CD8-positive, alpha-beta T cell (primary cell): ENCODE measurements at places on chromosomes 7 and 10.
A peak's percentile ranks its signal among the peaks of the same experiment; 100 is the strongest.

GRCh38 chr7:29588900-29589696 lies 25.5 kb downstream of the PRR15 start:
- DNase-seq: peak; percentile 44

DNA sequence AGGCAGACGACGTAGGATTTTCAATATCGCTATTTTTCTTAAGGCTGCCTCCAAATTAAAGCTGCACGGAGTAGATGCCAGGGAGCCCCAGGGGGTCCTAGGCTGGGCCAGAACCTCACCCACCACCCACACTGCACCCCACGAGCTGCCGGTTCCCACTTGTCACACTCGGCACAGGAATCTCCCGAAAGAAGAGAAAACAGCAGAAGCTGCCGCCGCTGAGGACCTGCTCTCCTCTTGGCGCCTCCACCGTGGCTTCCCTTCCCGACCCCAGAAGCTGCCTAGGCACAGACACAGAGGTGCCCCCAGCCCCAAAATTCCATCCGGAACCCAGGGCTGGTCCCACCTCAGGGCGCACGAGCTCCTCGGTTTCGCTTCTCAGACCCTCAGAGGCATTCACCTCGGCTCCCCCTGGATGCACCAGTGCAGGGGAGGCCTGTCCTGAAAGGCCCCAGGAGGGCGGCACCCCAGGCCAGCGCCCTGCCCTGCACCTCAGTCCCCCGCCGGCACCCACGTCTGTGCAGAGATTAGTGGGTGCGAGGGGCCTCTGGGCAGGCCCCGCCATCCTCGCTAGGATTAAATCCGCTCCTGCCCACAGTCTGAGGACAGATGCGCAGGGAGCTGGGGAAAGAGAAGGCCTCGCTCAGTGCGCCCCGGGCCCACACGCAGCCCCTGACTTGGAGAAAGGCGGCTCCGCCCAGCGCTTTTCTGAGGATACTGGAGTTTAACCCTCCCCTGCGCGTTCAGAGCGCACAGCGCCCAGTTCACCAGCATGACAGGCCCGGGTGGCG lies 99.2 kb downstream of the PTPRN2 start:
- DNase-seq: no peak

DNA sequence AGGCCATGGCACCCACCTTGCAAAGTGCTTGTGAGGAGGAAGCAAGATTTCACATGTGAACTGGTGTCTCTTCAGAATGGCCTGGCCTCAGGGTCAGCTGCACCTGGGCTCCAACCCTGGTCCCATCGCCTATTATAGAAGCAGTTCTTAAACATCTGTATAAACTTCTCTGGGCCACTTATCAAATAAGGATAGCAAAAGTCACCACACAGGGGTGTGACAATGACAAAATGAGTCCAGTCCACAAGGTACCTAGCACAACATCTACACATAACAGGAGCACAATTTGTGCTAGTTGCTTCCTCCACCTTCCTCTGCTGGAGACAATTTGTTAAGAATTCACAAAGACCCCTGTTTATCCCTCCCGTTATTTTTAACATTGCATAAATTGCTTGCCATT lies 340.6 kb upstream of the ZMIZ1 start:
- no peak for DNase-seq

GRCh38 chr10:123045961-123046731 lies 37.3 kb downstream of the ACADSB start:
- no peak for DNase-seq

DNA sequence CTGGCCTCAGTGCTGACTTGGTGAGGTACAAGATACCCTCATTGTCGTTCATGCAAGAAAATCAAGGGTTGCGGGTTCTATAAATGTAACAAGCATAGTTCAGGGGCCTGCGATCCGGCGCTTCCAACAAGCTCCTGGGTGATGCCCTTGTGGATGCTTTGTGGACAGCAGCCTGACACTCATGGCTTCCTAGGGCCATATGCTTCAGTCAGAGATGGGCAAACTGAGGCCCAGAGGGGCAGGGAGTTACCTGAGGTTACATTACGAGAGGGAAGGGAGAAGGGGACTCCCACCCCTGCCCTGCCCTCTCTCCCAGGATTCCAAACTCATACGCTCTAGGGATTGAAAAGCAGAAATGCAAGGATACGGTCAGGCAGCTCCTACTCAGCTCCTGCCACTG lies 296.3 kb upstream of the ZMIZ1 start:
- DNase-seq: no peak

- DNase-seq: no peak
Observed at GRCh38 chr7:47938574-47939165, 9.6 kb downstream of the PKD1L1 start.
